ENCODE measurements at places on chromosomes 4 and X.

- DNase-seq, result no peak
Observed at GRCh38 chr4:152104901-152105357, 344.1 kb upstream of the GATB start.

GRCh38 chr4:152516156-152516555, 19.7 kb downstream of the FBXW7 start:
- DNase-seq, result no peak

GRCh38 chr4:20249333-20249732, 2.4 kb upstream of the SLIT2 start:
- no peak for DNase-seq

GRCh38 chr4:109878355-109878754, 30.4 kb downstream of the LRIT3 start:
- DNase-seq, result no peak

DNA sequence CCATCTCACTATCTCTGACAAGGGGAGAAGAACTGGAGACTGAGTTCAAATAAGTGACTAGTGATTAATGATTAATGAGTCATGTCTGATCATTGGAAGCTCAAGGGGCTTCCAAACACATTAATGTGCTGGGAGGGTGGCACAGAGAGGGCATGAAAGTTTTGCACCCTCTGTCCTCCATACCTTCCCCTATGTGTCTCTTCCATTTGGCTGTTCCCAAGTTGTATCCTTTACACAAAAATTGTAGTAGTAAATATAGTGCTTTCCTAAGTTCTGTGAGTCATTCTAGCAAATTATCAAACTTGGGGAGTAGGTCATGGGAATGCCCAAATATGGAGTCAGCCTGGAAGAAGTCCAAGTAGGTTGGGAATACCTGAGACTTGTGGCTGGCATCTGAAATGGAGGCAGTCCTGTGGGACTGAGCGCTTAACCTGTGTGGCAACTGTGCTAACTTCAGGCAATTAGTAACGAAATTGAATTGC, 4.1 kb upstream of the FAM200B start:
- DNase-seq, result no peak

GRCh38 chr4:69025999-69026387, 70.3 kb upstream of the UGT2B7 start:
- no peak for DNase-seq

- no peak for DNase-seq
Observed at GRCh38 chr4:4866124-4866865, 6.8 kb downstream of the MSX1 start.

GRCh38 chr4:38132107-38132673, 172.0 kb downstream of the PTTG2 start:
- peak; percentile 34 for DNase-seq

- no peak for DNase-seq
Observed at GRCh38 chr4:149248191-149248764, 567.4 kb downstream of the IQCM start.

GRCh38 chrX:111360839-111361238, 51.2 kb downstream of the DCX start:
- DNase-seq, result no peak

DNA sequence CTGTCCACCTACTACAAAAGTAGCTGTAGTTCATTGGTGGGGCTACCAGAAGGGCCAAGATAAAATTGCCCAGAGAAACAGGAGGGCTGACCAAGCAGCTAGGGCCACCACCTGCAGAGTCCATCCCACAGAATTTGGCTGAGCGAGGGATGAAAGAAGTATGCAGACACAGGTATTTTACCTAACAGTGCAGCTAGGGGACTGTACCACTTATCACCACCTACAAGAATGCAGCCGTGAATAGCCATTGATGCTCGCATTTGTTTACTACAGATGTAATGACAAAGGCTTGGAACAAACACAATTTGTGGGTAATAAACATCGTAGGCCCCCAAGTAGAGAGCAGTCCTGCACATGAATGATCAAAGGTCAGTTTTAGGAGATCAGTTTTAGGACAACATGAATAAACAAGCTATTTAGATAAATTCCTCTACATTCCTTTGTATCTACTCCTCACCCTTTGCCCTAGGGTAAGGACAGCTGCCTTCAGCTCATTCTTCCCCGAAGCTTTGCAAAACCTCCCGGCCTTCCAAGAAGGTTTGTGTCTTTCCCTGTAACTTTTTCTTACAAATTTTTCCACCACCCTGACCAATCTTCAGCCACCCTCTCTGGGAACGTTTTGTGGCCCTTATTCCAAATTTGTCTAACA, 49.5 kb downstream of the ZNF718 start:
- no peak for DNase-seq

DNA sequence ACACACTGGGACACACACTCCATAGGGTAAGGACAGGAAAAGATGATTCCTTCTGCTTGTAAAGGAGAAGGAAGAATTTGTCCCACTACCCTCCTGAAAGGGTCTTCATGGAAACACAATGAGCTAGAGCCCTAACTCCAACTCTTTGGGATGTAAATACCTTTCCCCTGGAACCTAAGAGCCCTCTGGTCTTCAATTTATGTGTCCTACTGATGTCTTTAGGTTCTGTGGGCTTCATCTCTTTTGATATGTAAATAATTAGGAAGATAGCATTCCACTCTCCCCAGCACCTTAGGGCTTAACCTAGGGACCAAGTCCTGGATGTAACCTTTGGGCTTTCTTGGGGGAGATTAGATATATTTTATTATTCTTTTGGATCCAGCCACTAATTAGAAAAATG, 38.3 kb downstream of the PF4 start:
- DNase-seq, result no peak

GRCh38 chr4:128868758-128869157, 59.3 kb downstream of the JADE1 start:
- DNase-seq, result no peak

DNA sequence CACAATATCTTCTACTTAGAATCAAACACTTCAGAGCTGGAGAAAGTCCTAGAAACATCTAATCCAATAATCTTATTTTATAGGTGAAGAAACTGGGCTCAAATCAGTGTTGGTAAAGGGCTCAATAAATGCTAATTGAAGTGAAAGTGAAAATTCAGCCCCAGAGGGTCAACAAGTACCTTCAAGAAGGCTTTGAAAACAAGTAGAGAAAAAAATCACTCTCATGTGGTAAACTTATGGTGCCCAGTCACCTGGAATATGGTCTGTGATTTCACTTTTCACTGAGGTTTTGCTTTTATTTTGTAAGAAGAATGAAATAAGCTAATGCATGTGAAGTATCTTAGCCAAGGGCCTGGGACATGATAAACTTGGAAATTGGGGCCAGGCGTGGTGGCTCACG, 29.1 kb upstream of the EIF4E start:
- DNase-seq, result no peak

DNA sequence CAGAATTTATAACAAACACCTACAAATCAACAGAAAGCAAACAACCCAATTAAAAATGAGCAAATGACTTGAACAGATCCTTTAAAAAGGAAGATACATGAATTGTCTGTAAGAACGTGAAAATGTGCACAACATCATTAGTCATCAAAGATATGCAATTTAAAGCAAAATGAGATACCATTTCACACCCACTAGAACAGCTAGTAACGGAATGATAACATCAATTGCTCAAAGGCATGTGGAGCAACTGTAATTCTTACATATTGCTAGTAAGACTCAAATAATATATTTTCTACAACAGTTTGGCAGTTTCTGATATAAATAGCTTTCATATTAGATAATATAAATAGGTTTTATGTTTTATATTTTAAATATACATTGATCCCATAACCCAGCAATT, 82.5 kb downstream of the LCORL start:
- DNase-seq, result no peak

DNA sequence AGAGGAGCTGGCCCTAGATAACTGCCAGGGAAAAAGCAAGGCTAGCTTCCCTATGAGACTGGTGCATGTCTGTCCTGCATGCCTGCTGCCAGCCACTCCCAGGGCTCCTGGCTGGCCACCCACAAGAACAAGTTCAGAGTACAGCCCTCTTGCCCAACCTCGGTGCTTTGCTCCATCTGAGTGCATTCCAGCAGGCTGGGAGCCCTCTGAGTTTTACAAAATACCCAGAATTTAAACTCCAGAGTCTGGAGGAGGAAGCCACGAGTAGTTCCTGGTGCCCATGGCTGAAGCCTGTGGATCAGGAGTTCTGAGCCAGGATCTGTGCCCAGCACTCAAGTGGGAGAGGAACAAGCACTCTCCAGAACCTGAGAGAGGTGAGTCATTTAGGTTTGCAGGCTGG, 111.6 kb downstream of the MAGEE2 start:
- DNase-seq, result no peak

- no peak for DNase-seq
Observed at GRCh38 chr4:69493515-69493914, 2.2 kb downstream of the UGT2B4 start.

GRCh38 chr4:97987019-97987648, 156.1 kb downstream of the STPG2 start:
- DNase-seq, result no peak

DNA sequence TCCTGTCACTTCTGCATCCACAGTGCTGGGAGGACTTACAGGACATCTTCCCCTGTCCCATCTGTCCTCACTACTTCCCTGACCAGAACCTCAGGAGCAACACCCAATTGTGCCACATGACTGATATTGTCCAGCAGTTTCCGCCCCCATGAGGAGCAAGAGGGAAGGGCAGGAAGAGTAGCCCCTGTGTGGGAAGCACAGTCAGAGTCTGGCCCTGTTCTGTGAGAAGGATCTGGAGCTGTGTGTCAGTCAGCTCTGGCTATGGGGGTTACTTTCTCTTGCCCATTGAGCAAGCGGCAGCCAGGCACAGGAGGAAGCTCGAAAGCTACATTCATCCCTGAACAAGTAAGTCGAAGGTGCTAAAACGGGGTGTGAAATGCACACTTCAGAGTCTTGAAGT, 14.8 kb upstream of the TRIM60 start:
- DNase-seq, result no peak
